CMK (cell line): ENCODE measurements at places on chromosomes 2 and 18.
A peak's percentile ranks its signal among the peaks of the same experiment; 100 is the strongest.

DNA sequence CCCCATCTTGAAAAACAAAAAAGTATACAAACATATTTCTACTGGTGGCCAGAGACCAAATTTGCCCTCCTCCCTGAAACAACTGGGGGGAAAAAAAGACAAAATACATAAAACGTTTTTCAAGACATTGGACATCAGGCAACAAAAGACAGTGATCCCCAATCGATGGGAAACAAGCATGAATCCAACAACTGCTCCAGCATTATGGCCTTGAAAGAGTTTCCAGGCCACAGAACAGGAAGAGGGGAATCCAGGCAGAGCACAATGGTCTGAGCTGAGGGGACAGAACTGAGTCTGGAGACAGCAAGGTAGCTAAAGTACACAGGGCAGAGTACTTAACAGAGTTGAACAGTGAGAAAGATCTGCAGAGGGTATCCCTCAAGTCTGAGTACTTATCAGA, 4.4 kb downstream of the CCDC88A start:
- no peak for DNase-seq

GRCh38 chr2:88639865-88640264, 12.6 kb upstream of the EIF2AK3 start:
- no peak for DNase-seq

- DNase-seq, result no peak
Observed at GRCh38 chr18:73503326-73503725, 635.5 kb upstream of the NETO1 start.

DNA sequence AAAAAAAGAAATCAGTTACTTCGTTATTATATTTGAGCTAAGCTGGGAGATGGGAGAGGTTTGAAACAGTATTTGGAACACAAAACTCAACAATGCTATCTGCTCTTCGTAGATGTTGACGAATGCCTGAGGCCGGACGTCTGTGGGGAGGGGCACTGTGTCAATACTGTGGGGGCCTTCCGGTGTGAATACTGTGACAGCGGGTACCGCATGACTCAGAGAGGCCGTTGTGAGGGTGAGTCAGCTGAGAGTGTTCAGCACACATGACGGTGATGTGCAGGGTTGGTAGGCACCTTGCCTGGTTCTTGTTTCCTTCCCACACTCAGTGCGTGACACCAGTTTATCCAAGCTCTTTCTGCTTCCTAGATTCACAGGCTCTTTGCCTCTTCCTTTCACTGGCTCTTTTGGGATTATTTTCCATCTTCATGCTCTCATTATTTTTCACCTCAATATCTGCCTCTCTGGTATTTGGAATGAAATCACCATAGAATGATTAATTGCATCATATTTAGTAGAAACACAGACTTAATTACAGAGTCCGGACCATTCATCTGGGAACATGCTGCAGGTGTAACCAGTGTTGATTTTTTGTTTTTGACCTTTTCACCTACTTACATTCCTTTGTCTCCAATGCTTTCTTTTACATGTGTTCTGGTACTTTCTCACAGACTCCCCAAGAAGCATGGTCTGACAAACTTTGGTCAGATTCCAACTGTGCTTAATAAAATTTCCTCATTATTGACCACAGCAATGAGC, 200.6 kb upstream of the RASGRP3 start:
- DNase-seq, result no peak

GRCh38 chr2:119439574-119440500, 8.2 kb downstream of the TMEM37 start:
- no peak for DNase-seq

DNA sequence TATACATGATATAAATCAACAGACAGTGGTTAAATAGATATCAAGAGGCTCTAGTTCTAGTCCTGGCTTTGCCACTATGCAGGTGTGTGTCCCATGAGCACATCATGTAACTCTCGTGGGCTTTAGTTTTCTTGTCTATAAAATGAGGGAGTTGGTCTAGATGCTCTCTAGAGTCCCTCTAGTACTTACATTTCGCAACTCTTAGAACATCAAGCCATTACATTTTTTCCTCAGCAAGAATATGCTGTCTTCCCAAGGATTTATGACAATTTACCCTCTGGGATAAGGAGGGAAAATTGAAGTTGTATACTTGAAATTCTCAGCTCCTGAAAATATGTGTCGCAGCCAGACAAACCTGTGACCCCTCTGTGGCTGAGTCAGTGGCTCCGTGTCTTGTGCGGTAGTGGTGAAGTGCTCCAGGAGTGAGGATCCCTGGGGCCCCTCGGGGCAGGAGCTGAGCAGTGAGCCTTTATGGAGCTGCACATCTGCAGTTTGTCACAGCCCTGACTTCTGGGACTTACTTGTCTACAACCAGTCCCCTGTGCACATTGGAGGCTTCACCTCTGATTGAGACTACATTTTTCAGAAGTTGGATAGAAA, 6.8 kb downstream of the PKP4 start:
- DNase-seq, result no peak

DNA sequence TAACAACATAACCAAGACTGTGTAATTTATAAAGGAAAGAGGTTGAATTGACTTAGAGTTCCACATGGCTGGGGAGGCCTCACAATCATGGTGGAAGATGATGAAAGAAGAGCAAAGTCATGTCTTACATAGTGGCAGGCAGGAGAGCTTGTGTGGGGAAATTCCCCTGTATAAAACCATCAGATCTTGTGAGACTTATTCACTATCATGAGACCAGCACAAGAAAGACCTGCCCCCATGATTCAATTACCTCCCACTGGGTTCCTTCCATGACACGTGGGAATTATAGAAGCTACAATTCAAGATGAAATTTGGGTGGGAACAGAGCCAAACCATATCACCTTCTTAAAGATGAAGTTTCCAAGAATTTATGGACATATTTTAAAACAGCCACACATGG, 2.5 kb upstream of the IL36RN start:
- no peak for DNase-seq

DNA sequence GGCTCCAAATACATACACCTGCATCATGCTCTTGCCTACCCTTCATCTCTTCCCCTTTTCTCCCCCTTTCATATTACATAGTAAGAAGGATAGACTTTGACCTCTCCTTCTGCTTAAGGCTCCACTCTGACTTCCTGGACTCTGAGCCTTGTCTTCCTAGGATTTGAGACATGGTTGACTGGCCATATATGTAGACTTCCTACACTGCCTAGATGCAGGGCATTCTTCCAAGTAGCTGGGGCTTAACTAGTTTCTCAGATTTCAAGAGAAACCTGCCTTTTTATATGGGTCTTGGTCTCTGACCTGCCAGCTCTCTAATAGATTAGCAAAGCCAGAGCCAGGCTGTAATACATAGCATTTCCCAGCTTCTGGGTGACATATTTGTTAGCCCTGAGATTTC, 35.4 kb upstream of the CYP26B1 start:
- DNase-seq, result no peak

DNA sequence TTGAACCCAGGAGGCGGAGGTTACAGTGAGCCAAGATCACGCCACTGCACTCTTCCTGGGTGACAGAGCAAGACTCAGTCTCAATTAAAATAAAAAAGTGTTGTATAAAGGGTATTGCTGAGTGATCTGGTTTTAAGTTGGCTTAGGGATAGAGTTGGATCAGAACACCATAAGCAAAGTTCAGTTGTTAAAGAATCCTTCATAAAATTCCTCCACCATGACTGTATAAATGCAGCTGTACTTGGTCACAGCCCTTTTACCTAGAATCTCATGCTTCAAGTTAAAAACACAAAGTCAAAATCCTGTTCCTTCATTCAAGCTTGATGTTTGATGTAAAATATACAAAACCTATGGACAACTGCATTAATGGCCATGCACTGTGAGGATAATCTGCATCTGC, 33.4 kb upstream of the PNO1 start:
- no peak for DNase-seq

- no peak for DNase-seq
Observed at GRCh38 chr2:234405462-234405861, 91.4 kb downstream of the ARL4C start.

DNA sequence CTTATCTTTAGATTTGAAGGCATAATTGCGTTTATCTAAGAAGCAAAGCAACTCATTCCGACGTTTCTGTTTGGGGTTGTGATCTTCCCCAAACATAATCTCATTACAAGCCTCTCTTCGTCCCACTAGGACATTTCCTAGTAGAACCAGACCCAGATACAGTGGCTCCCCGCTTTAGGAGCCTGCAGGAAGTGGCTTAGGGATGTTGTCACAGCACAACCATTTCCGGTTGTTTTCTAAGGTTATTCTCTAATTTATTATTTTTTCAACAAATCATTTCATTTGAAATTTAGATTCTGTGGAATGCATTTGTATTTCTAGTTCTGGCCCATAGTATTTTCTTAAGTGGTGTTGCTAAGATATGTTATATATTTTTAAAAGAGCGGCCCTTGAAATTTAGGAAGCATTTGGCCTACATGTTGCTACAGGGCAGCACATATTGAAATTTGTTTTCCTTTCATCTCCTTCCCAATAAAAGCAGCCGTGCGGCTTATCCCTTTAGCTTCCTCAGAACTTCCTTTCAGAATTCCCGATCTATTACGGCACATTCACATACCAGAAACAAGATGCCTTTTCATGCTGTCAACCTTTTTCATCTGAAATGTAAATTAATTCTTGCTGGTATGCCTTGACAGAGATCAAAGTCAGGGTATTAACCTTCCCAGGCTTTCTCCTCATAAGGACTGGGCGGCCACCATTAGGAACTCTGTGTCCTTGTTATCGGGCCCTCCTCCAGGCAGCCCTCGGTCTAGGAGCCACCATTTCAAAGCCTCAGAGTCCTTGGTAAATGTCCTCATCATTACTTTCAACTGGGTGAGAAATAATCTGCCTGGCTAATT, 210.9 kb upstream of the SP5 start:
- no peak for DNase-seq

GRCh38 chr2:37827911-37828511, 97.1 kb upstream of the RMDN2 start:
- no peak for DNase-seq

DNA sequence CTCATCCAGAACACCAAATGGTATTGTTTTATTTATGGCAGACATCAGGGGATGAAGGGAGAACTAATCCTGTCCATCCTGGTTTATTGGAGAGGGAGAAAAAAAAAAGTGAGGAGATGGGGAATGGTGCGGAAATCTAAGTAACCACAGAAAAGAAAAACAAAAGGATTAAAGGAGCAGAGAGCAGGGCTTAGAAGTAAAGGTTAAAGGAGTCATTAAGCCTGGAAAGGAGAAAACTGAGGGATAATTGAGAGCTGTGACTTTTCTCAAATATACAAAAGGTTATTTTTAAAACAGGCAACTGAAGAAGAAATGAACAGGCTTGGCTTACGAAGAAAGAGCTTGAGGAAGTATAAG, 127.2 kb upstream of the PPP1CB start:
- DNase-seq, result no peak

GRCh38 chr18:45662468-45662867, 47.2 kb downstream of the SLC14A2 start:
- DNase-seq, result no peak

DNA sequence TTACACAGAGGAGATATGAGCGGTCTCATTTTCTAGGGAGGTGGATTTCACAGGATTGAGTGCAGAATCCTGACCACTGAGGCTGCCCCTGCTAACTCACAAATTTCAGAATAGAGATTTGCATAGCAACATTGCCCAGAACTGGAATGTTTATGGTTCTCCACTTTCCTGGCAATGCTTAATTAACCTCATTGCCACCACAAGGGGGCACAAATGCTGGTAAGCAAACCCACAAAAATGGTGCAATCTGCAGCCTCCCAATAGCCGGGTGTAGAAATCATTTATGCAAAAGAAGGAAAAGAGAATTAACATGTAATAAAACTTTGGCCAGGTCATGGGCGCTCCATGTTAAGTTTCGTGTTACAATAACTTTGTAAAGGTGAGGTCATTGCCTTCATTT, 112.4 kb downstream of the CYRIA start:
- DNase-seq, result peak; percentile 4

- no peak for DNase-seq
Observed at GRCh38 chr2:238587776-238588660, 161.3 kb downstream of the ASB1 start.

GRCh38 chr2:215605214-215605613, 169.3 kb upstream of the FN1 start:
- no peak for DNase-seq

- no peak for DNase-seq
Observed at GRCh38 chr2:121748202-121748601, 7.2 kb upstream of the TSN start.

GRCh38 chr18:43620936-43621335, 343.6 kb upstream of the SYT4 start:
- no peak for DNase-seq

DNA sequence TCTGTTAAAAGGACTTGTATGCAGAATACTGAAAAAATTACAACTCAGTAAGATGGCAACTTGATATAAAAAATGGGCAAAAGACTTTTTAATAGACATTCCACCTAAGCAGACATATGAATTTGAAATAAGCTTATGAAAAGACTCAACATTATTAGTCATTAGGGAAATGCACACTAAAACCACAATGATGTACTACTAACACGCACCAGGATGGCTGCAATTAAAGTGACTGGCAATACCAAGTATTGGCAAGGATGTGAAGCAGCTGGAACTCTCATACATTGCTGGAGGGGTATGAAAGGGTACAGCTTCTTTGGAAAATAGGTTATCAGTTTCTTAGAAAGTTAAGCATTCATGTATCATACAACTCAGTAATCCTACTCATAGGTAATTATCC, 3.2 kb upstream of the ENOSF1 start:
- no peak for DNase-seq

- no peak for DNase-seq
Observed at GRCh38 chr2:25375989-25376545, 34.3 kb upstream of the DNMT3A start.

DNA sequence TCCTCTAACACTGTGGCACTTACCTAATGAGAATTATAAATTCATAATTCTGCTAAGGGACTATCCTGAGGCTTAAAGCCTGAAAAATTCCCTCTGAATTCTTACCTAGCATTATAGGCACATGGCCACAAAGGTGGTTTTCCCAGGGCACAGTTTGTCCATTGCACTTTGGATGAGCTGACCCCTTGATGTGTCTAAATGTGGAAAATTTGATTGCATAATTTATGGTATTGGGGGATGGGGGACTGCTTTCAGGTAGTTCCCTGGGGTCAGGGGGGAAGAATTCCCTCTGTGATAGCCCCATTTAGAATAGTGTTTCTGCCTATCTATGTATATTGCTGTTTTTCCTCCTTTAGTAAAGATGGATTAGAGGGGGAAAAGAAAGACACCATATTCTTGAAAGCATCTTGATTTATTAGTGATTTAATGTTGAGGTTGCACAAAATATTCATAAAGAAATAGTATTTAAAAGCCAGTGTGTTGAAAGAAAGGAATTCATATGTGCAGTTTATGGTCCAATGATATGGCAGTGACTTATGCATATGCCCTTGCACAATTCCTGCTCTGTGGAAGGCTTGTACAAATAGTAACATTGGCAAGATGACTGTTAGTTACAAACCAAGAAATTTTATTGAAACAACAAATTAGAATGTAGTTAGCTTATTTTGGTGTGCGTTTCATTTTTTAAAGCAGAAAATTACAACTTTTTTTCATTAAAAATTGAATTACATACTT, 8.7 kb upstream of the HTR2B start:
- DNase-seq, result no peak
